Upper lobe of left lung (tissue), 6 donors: ENCODE measurements at places on chromosomes 2 and 18. TPM values are rescaled to one million over a fixed set of nuclear protein-coding genes. Genes with fewer than 3 reads are reported as not detected.

CDK15 gene
- total RNA-seq: 1.5 TPM

GRCh38 chr2:33680644-33681363 lies 81.7 kb upstream of the FAM98A start:
- H3K27ac ChIP-seq: no peak overlapping the region
- H3K4me3 ChIP-seq: no peak overlapping the region
- H3K27me3 ChIP-seq: no peaks in the 10 kb centered on the region
- no peak for DNase-seq

DNA sequence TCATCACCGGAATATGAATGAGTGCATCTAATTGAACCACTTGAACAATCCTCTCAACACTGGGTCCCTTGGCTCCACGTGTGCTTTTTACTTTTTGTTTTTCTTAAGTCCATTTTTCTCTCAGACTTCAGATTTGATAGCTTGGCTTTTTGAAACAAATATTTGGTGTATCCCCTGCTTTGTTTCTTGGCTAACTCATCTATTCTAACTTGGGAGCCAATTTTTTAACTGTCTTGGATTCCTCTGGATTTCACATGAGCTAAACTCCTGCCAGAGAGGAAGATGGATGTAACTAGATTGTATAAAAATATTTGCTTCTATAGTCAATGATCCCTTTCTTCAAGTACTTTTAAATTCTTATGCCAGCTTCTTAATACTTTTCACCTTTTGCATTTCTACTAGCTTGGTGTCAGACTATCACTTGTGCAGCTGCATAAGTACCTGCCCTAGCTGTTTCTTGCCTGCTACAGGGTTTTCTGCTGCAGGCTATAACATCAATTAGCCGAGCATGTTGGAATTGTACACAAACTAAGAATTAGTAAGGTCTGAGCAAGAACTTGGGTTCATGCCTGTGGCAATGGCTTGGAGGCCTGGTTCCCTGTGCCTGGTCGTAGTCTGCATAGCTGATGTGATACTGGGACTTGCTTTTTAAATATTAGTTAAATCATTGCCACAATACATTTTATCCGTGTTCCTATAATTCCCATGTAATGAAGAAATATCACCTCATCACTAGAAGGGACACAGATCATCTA lies 281.5 kb downstream of the EN1 start:
- H3K27me3 ChIP-seq: no peaks in the 10 kb centered on the region
- no peaks in the 10 kb centered on the region for H3K4me1 ChIP-seq
- no peak overlapping the region for H3K4me3 ChIP-seq
- no peaks in the 10 kb centered on the region for H3K36me3 ChIP-seq
- no peak for DNase-seq
- no peak overlapping the region for H3K27ac ChIP-seq

DNA sequence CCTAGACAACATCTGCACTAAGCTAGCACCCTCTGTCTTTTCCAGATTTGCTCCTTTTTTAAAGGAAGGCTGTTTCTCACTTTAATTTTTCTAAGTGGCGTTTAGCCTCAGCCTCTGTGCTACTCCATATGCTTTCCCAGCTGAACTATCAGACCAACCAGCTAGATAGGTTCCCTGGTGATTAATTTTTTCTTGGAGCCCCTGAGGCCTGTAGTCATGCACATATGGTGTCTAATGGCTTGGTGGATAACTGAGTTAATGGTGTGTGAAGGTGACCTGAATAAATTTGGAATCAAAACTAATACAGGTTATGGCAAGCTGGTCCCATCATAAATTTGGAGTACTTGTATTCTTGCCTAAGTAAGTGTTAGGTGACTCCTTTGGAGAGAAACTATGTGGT lies 135.5 kb downstream of the MGAT5 start:
- H3K4me3 ChIP-seq: no peak overlapping the region
- no peaks in the 10 kb centered on the region for H3K36me3 ChIP-seq
- no peaks in the 10 kb centered on the region for H3K27me3 ChIP-seq
- no peak overlapping the region for H3K27ac ChIP-seq
- no peaks in the 10 kb centered on the region for H3K4me1 ChIP-seq
- DNase-seq: no peak

C2orf80 gene
- not detected for total RNA-seq

ST6GAL2 gene
- total RNA-seq: 0.46 TPM

CXCR2 gene
- total RNA-seq: 6.1 TPM

DNA sequence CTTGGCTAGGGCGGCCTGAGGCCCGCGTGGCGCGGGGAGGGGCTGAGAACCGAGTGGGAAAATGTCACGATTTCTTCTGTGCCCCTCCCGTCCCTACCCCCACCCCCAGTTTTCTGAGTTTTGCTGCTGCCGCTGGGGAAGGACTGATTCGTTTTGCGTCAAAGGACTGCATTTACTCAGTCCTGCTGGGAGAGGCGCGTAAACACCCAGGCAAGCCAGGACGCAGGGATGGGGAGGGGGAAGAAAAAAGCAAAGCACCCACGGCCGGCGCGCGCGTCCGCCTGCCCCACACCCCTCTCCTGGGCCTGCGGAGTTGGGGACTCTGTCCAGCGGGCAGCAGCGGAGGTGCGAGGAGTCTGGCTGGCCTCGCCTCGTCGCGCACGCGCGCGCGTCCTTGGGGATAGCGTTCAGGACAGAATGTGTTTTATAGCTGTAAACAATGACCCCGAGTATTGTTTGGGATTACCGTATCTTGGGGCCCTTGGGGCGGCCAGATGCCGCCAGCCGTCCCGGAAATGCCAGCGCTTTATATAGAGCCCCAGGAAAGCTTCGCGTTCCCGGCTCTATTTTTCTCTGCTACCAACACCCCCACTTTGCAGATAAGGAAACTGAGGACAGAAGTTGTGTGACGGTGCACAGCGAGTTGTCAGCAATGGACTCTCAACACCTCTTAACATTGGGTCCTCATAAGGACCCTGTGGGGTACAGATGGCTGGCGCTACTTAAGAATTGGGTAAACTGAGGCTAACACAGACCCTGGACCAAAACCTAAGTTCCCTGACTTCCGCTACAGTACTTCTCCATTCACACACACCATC lies 1.7 kb upstream of the FOSL2 start:
- peak overlapping the region; percentile 62 for H3K4me3 ChIP-seq
- DNase-seq: peak; percentile 78
- H3K27ac ChIP-seq: peak overlapping the region; percentile 98
- no peaks in the 10 kb centered on the region for H3K36me3 ChIP-seq

DNA sequence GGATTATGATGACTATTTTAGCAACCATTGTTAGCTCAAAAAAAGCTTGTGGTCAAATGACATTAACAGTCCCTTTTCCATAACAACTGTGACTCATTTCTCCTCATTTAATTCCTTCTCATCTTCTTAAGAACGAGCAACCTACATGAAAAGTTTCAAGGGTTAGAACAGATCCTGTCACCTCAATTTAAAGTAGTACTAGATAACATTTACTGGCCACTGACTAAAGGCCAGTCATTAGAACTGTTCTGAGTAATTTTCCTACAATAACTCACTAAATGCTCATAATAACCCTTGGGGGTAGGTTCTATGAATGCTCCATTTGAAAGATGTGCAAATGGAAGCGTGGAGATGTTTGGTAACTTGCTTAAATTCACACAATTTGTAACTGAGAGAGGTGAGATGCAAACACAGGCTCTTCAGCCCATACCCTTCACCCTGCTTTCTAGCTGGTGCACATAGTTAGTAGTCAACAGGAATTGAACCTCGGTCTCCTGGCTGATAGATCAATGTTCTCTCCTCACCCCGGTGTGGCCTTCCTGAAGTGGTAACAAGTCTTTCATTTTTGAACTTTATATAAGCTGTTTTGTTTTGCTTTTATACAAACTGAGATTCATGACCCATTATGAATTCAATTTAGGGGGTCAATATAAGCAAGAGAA lies 212.5 kb downstream of the SETBP1 start:
- H3K4me3 ChIP-seq: no peak overlapping the region
- H3K36me3 ChIP-seq: no peaks in the 10 kb centered on the region
- no peaks in the 10 kb centered on the region for H3K27me3 ChIP-seq
- no peaks in the 10 kb centered on the region for H3K4me1 ChIP-seq
- H3K27ac ChIP-seq: no peak overlapping the region
- no peak for DNase-seq

ATP8B1 gene
- total RNA-seq: 21.0 TPM

- no peaks in the 10 kb centered on the region for H3K36me3 ChIP-seq
- no peaks in the 10 kb centered on the region for H3K4me1 ChIP-seq
- H3K27ac ChIP-seq: peak overlapping the region; percentile 44
- no peak overlapping the region for H3K4me3 ChIP-seq
- no peaks in the 10 kb centered on the region for H3K27me3 ChIP-seq
Measured at GRCh38 chr2:121707344-121707919, 29.2 kb downstream of the NIFK start.

- no peaks in the 10 kb centered on the region for H3K27me3 ChIP-seq
- DNase-seq: no peak
- H3K27ac ChIP-seq: no peak overlapping the region
- H3K4me1 ChIP-seq: no peaks in the 10 kb centered on the region
Measured at GRCh38 chr2:25711675-25712354, 38.4 kb upstream of the DTNB start.

KIAA2012 gene
- not detected for total RNA-seq

LRRC30 gene
- not detected for total RNA-seq

- H3K27ac ChIP-seq: peak overlapping the region; percentile 88
- peaks cover 19% of the 10 kb centered on the region for H3K4me1 ChIP-seq
- no peaks in the 10 kb centered on the region for H3K36me3 ChIP-seq
- H3K27me3 ChIP-seq: no peaks in the 10 kb centered on the region
- DNase-seq: peak; percentile 79
- peak overlapping the region; percentile 68 for H3K4me3 ChIP-seq
Measured at GRCh38 chr2:227325839-227326195, 766 bp downstream of the MFF start.

GRCh38 chr2:238425979-238426567 lies 654 bp upstream of the ASB1 start:
- peak overlapping the region; percentile 84 for H3K4me3 ChIP-seq
- no peaks in the 10 kb centered on the region for H3K36me3 ChIP-seq
- peaks cover 26% of the 10 kb centered on the region for H3K4me1 ChIP-seq

DNA sequence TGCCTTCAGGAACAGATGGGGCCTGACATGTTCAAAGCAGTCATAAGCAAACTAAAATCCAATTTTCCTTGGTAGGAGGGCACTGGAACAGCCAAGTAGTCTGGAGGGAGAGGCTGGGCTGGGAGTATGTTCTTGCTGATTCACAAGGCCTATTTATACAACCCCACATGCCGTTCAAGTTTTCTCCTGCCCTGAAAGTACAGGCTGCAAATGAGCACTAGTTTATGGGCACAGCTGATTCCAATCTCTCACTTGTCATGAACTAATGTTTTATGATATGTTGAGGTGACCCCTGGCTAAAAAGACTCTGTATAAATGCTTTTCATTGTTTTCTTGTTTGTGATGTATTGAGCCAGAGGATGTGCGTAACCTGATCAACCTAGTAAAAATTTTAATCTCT lies 183.4 kb upstream of the SRD5A2 start:
- H3K36me3 ChIP-seq: no peaks in the 10 kb centered on the region
- H3K4me1 ChIP-seq: no peaks in the 10 kb centered on the region
- no peaks in the 10 kb centered on the region for H3K27me3 ChIP-seq
- H3K27ac ChIP-seq: no peak overlapping the region
- no peak for DNase-seq

- no peak overlapping the region for H3K4me3 ChIP-seq
Measured at GRCh38 chr18:58348517-58348916, 280.4 kb downstream of the ALPK2 start.

- H3K4me3 ChIP-seq: no peak overlapping the region
- H3K27me3 ChIP-seq: no peaks in the 10 kb centered on the region
- no peak for DNase-seq
- no peak overlapping the region for H3K27ac ChIP-seq
- no peaks in the 10 kb centered on the region for H3K36me3 ChIP-seq
Measured at GRCh38 chr2:163123526-163123925, 285.0 kb upstream of the KCNH7 start.

- no peak for DNase-seq
- no peak overlapping the region for H3K4me3 ChIP-seq
- H3K27me3 ChIP-seq: no peaks in the 10 kb centered on the region
- peaks cover 8% of the 10 kb centered on the region for H3K4me1 ChIP-seq
Measured at GRCh38 chr18:44536619-44537018, 144.1 kb upstream of the SETBP1 start.

DNA sequence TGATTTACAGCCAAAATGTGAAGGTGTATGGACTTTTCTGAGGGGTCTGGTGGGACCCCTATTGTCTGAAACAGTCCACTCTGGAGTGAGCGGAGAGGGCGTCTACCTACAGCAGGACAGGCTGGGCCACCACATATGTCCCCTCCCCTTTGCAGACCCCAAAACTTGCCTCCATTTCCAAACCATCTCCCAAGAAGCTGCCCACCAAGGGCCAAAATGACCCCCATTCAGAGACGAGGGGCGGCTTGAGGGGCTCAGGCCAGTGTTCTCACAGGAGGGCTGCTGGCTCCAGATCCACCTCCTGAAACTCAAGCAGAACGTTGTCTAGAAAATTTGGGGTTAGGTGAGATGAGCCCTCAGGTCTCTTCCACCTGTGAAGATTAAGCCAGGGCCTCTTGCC lies 161.1 kb upstream of the SALL3 start:
- no peaks in the 10 kb centered on the region for H3K27me3 ChIP-seq
- H3K36me3 ChIP-seq: no peaks in the 10 kb centered on the region
- no peaks in the 10 kb centered on the region for H3K4me1 ChIP-seq
- no peak overlapping the region for H3K4me3 ChIP-seq
- no peak for DNase-seq

GRCh38 chr2:140353541-140353940 lies 1573.4 kb upstream of the NXPH2 start:
- no peaks in the 10 kb centered on the region for H3K4me1 ChIP-seq
- no peak overlapping the region for H3K27ac ChIP-seq
- H3K4me3 ChIP-seq: no peak overlapping the region

GRCh38 chr2:55302241-55302640 lies 33.2 kb upstream of the MTIF2 start:
- no peak overlapping the region for H3K27ac ChIP-seq
- no peaks in the 10 kb centered on the region for H3K4me1 ChIP-seq
- DNase-seq: no peak
- no peaks in the 10 kb centered on the region for H3K27me3 ChIP-seq
- no peaks in the 10 kb centered on the region for H3K36me3 ChIP-seq

DNA sequence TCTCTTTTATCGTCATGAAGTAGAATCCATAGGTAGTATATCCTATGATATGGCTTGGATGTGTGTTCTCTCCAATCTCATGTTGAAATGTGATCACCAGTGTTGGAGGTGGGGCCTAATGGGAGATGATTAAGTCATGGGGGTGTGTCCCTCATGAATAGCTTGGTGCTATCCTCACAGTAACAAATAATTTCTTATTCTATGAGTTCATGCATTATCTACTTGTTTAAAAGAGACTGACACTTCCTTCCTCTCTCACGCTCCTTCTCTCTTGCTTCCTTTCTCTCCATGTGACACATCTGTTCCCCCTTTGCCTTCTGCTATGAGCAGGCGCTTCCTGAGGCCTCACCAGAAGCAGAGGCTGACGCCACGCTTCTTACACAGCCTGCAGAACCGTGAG lies 165.6 kb downstream of the MREG start:
- H3K4me1 ChIP-seq: no peaks in the 10 kb centered on the region
- no peak overlapping the region for H3K4me3 ChIP-seq
- H3K27me3 ChIP-seq: no peaks in the 10 kb centered on the region
- no peak for DNase-seq
- H3K36me3 ChIP-seq: no peaks in the 10 kb centered on the region

DNA sequence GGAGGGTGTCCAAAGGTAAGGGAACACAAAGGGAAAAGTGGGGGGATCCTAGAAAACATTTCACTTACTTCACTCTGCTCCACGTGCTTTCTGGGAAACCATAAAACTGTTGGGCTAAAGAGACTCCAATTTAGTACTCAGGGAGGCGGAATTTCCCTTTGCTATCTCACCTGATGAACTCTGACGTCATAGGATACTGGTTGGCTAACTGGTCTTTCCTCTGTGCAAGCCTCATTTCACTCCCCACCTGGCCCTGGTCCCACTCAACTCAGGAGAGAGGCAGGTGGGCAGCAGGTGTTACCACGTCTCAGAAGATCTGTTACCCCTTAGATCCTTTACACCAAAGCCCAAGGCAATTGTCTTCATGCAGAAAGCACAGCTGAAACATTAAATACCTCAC lies 51.8 kb upstream of the PMAIP1 start:
- no peak for DNase-seq
- H3K4me3 ChIP-seq: no peak overlapping the region
- no peaks in the 10 kb centered on the region for H3K4me1 ChIP-seq
- no peak overlapping the region for H3K27ac ChIP-seq
